ENCODE measurements at places on chromosomes 11 and 22. TPM values are rescaled to one million over a fixed set of nuclear protein-coding genes. Genes with fewer than 3 reads are reported as not detected.

- peaks cover 58% of the 10 kb centered on the region for H3K36me3 ChIP-seq
- peak overlapping the region; percentile 93 for H3K27ac ChIP-seq
- H3K4me1 ChIP-seq: peaks cover 82% of the 10 kb centered on the region
- peak; percentile 69 for DNase-seq
- no peaks in the 10 kb centered on the region for H3K27me3 ChIP-seq
- H3K4me3 ChIP-seq: peak overlapping the region; percentile 20
These were observed 75.4 kb downstream of the MAML2 start for GRCh38 chr11:96267496-96268032.

DNA sequence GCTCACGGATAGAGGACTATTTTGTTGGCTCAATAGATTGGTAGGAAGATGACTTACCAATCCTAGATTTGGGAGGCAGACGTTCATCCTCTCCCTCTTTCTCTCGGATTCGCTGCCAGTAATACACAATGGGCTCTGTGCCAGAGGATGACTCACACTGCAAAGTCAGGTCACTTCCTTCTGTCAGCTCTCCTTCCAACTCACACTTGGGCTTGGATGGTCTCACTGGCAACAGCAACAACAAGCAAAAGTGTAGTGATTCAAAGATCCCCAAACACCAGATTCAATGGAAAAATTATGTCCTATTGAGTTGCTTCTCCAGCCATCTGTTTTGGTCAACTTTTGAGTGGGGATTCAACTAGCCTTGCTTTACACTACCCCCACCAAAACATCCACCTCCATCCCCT lies 21.7 kb upstream of the HSPA8 start:
- peaks cover 61% of the 10 kb centered on the region for H3K4me1 ChIP-seq
- DNase-seq: peak; percentile 89
- H3K27me3 ChIP-seq: no peaks in the 10 kb centered on the region
- H3K27ac ChIP-seq: peak overlapping the region; percentile 81
- peak overlapping the region; percentile 34 for H3K4me3 ChIP-seq

DNA sequence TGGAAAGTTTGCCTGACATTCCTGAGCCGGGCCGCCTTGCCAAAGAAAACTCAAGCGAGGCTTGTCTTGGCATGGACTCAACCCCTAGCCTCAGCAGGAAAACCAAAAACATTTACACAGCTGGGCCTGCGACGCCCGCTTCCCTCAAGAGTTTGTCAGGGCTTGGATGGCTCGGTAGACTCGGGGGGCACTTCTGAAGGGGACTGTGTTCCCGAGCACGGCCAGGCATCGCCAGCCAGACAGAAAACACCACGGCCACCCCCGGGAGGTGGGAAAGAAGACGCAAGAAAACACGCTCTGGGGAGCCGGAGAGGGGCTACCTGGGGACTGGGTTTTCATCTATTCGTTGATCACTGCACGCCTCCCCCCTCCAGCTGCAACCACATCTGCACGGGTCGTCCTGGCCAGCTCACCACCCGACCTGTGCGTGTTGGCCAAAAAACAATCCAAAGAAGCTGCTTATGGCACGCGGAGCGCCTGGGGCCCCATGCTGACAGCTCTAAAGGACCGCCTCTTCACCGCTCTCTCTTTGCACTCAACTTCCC lies 380.7 kb downstream of the MN1 start:
- no peak for DNase-seq
- H3K36me3 ChIP-seq: no peaks in the 10 kb centered on the region
- H3K4me3 ChIP-seq: no peak overlapping the region

GRCh38 chr11:71988050-71988449 lies 10.7 kb upstream of the IL18BP start:
- no peak overlapping the region for H3K27ac ChIP-seq
- peaks cover 6% of the 10 kb centered on the region for H3K4me1 ChIP-seq
- DNase-seq: no peak
- no peak overlapping the region for H3K4me3 ChIP-seq

GRCh38 chr11:117230999-117231841 lies 653 bp downstream of the PCSK7 start:
- DNase-seq: peak; percentile 24
- H3K27me3 ChIP-seq: no peaks in the 10 kb centered on the region
- peak overlapping the region; percentile 87 for H3K4me3 ChIP-seq

- DNase-seq: no peak
- no peak overlapping the region for H3K27ac ChIP-seq
- no peaks in the 10 kb centered on the region for H3K27me3 ChIP-seq
- H3K4me1 ChIP-seq: peaks cover 4% of the 10 kb centered on the region
- peaks cover 24% of the 10 kb centered on the region for H3K36me3 ChIP-seq
These were observed 226.7 kb downstream of the BRD1 start for GRCh38 chr22:49600891-49601431.

DNA sequence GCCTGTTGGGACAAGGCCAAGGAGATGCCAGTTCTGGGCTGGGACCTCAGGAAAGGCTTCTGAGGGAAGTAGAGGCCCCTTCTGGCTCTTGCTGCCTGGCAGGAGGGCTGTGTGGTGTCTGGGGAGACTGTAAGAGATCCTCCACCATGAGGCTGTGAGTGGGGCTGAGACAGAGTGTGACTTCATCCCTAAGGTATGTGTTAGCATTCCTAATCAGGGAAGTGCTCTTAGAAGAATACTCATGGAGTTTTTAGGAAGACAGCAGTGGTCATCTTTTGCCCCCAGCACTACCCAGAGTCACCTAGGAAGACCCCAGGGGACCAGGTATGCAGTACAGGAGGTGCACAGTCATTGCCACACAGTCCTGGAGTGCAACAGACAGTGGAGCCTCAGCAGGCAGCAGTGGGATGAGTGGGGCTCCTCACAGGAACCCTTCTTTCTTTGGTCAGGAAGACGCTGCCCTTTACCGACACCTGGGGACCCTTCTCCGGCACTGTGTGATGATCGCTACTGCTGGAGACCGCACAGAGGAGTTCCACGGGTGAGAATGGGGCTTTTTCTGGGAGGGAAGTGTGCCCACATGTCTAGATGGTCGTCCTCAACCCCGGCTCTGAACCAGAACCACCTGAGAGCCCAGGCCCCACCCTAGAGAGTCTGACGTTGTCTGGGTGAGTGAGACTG lies 2.8 kb downstream of the RIC8A start:
- H3K4me1 ChIP-seq: peaks cover 29% of the 10 kb centered on the region
- H3K27ac ChIP-seq: peak overlapping the region; percentile 64
- H3K27me3 ChIP-seq: no peaks in the 10 kb centered on the region
- H3K36me3 ChIP-seq: peaks cover 69% of the 10 kb centered on the region
- no peak for DNase-seq

DNA sequence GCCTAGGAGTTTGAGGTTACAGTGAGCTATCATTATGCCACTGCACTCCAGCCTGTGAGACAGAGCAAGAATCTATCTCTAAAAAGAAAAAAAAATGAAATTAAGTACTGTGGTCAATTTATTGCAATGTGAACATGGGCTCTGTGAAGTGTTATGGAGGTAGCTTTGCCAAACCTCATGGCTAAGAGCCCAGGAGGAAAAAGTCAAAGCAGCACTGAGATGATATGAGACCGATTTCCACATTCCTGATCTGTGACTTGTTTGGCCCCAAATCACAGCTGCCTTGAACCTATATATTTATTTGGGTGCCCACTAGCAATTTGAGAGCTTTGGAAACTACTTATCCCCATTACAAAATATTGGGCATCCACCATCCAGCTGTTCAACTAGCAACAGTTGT lies 29.8 kb upstream of the TMEM135 start:
- no peak overlapping the region for H3K27ac ChIP-seq
- no peak overlapping the region for H3K4me3 ChIP-seq
- DNase-seq: no peak

DNA sequence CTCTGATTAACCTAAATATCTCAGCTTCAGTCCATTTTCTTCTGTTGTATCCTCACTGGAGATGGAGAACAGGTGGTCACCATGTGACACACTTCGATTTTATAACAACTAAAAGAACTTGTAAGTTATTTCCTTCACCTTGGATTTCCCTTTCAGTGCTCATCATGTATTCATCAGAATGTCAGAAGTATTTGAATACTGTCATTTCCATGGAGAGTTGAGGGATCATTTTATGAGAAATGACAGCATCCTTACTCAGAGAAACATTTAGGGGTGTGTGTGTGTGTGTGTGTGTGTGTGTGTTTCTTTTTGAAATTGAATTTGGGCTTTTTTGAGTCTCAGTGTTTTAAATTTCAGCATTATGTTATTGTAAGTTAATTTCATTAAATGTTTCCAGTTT lies 205.8 kb downstream of the ARHGAP42 start:
- H3K36me3 ChIP-seq: no peaks in the 10 kb centered on the region
- no peaks in the 10 kb centered on the region for H3K27me3 ChIP-seq
- no peak overlapping the region for H3K27ac ChIP-seq

Gene MMP1
- total RNA-seq: not detected

Gene NXPE4
- total RNA-seq: not detected

Gene PSMC3
- 147 TPM for total RNA-seq

Gene ANGPTL5
- not detected for total RNA-seq

Gene MUC6
- total RNA-seq: not detected
